ENCODE measurements at places on chromosomes 4 and X. TPM values are rescaled to one million over a fixed set of nuclear protein-coding genes. Genes with fewer than 3 reads are reported as not detected.

DNA sequence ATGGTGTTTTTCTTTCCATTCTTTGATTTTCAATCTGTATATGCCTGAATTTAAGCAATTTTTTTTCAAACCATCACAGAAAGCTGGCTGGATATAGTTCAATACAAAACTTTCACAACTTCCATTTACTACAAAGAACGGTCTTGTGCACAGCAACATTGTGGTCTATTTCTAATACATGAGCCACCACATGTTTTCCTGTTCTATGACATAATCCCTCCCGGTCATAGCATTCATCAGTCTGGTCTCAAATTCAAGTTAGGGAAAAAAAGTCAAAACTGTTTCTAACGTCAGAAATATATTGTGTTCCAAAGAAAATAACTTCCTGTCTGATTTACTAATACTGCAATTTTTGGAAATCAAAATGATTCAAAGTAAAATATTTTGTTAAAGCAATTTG lies 7.5 kb upstream of the CXCL6 start:
- DNase-seq: no peak

- no peak for DNase-seq
Observed at GRCh38 chrX:31547416-31547815, 475.6 kb upstream of the FTHL17 start.

- DNase-seq: no peak
Observed at GRCh38 chrX:17656035-17656418, 81.3 kb upstream of the SCML1 start.

PSAPL1 gene
- not detected for total RNA-seq

GRCh38 chr4:19693936-19694570 lies 557.7 kb upstream of the SLIT2 start:
- peak; percentile 20 for DNase-seq

- DNase-seq: no peak
Observed at GRCh38 chrX:320126-320783, 1.7 kb upstream of the GTPBP6 start.

MTMR8 gene
- 1.0 TPM for total RNA-seq

CXCL5 gene
- total RNA-seq: not detected

- DNase-seq: no peak
Observed at GRCh38 chr4:28287831-28288233, 1427.2 kb downstream of the STIM2 start.

DNA sequence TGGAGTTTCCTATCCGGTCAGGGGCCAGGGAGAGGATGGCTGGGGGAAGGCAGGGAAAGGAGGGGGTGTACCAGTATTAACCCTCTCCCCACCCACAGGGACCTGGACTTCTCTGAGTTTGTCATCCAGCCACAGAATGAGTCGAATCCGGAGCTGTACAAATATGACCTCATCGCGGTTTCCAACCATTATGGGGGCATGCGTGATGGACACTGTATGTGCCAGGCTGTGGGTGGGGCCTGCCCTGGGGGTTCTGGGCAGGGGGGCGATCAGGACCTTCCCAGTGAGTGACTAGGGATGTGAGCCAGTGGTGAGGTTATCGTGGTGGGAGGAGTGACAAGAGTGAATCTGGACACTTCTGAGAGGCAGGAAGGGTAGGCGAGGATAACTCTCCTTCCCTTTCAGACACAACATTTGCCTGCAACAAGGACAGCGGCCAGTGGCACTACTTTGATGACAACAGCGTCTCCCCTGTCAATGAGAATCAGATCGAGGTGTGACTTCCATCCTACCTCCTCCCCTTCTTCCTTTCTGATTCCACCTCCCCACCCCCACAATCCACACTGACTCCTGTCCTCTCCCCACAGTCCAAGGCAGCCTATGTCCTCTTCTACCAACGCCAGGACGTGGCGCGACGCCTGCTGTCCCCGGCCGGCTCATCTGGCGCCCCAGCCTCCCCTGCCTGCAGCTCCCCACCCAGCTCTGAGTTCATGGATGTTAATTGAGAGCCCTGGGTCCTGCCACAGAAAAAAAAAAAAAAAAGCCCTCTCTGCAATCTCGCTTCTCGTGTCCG lies 14.6 kb downstream of the USP11 start:
- DNase-seq: no peak

DNA sequence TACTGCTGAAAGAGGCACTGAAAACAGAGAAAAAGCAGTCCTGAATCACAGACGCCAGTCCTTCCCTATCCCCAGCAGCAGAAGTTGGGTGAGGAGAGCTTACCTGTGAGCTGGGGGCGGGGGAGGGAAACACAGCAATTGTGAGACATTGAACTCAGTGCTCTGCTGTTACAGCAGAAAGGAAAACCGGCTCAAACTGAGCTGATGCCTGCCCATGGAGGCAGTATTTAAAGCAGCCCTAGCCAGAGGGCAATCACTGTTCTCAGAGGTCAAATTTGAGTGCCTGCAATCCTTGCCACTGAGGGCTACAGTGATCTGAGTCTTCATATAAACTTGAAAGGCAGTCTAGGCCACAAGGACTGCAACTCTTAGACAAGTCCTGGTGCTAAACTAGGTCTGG lies 220.7 kb downstream of the GRXCR1 start:
- DNase-seq: no peak

GRCh38 chr4:57042711-57043169 lies 64.0 kb downstream of the POLR2B start:
- DNase-seq: peak; percentile 45

DNA sequence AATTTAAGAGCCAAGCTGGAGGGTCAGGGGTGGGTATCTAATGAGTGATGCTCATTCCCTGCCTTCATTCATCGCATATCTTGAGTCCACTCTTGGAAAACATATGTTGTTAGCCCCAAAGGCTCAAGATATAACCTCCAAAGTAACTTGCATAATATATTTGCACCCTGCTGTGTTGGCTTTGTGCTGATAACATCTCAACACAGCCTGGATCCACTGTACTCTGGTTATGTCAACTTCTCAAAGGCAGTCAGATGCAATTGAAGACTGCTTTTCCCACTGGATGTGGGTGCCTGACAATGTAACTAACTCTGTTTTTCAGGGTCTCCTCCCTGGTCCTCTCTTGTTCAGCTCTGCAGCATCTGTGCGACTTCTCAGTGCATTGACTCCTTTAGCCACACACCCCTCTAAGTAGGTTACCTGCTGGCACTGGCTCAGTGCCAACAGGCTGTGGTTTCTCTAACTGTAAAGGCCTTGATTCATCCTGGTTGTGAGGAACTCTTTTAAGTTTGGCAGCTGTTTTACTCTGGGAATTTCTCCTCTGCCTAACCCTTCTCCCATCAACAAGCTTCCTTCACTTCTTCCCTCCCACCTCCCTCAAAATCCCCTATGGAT lies 28.1 kb downstream of the SLC16A2 start:
- no peak for DNase-seq

GRCh38 chr4:4871573-4872313 lies 12.3 kb downstream of the MSX1 start:
- DNase-seq: no peak

DNA sequence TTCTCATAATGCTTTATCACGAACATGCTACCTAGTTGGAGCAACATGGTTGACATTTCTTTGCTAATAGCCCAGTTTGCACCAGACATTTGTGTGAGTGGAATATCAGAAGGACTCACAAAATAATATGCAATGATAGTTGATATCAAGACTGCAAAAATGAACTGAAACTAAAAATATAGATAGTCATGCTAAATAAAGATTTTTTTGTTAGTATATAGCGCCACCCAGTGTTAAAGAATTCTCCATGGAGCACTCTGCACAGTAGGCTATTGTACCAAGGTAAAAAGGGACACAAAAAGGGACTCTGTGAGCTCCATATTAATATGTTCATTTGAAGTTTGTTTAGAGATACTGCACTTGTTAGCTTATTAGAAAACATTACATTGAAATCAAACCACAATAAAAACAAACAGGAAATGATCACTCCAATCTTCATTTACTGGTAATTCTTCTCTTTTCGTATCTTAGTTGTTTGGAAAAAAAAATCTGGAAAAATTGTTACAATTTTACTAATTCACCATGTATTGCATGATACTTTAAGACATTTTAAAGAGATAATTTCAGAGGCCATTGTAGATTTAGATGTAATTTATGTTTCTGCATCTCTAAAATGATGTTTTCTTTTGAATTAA lies 1509.6 kb downstream of the ADGRL3 start:
- DNase-seq: no peak

GRCh38 chr4:53314252-53314651 lies 51.6 kb downstream of the SCFD2 start:
- no peak for DNase-seq

GRCh38 chrX:140766024-140766611 lies 56.6 kb downstream of the LINC00632 start:
- peak; percentile 34 for DNase-seq

RAI2 gene
- 36.8 TPM for total RNA-seq

INTS12 gene
- 58.2 TPM for total RNA-seq

DNA sequence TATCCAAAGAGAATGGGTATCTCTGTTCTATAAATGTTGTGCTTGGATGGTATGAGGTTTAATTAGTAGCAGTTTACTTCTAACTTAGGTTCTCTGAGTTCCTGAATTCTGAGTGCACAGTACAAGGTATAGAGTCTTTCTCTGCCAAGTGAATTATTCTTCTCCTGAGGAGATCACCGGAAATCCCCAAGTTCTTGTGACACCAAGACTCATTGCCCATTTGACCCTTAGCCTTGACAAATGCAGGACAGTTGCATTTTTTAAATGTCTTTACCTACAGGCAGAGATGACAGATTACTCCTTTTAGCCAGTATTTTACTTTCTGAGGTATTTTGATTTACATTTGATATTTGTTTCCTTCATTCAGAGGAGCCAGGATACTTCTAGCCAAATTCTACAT lies 72.9 kb downstream of the MAOA start:
- DNase-seq: no peak

POU4F2 gene
- total RNA-seq: not detected

DNA sequence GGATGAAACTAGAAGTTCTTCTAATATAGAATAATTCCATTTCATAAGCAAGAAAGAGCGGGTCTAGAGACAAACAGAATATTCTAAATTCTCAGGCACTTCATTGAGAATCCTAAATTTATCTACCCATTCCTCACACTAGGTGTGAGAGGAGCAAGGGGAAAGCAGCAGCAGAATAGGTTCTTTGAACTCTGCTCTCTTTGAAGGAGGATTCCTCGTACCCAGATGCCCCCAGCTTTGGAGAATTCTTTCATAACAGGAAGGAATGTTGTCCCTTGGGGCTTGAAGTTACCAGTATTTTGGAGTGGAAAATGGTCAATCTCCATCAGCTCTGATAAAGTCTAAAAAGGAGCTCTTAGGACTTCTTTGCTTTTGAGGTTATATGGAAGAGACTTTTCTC lies 59.7 kb upstream of the RASGEF1B start:
- no peak for DNase-seq

- DNase-seq: no peak
Observed at GRCh38 chrX:20620306-20620705, 353.6 kb upstream of the RPS6KA3 start.

SYP gene
- not detected for total RNA-seq

- no peak for DNase-seq
Observed at GRCh38 chrX:13194291-13195103, 125.4 kb downstream of the ATXN3L start.

GRCh38 chr4:186167605-186168004 lies 23.8 kb upstream of the CYP4V2 start:
- DNase-seq: no peak

RIPPLY1 gene
- total RNA-seq: not detected

DNA sequence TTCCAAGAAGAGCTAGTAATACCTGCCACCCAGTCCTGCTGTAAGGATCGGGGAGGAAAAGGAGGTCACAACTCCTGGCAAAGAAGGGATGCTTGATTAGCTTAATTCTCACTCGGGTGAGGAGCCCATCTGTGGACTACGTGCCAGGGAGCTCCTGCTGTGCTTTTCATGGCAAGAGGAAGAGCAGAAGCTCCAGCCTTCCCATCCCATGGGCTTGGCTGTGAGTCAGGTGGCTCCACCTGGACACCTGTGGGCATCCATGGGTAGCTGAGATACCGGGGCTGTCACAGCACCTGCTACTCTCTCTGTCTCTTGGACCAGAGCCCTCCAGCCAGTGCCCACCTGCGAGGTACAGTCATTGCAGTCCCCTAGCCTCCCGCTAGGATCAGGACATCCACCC lies 18.0 kb downstream of the CLNK start:
- no peak for DNase-seq

C4orf51 gene
- not detected for total RNA-seq

- no peak for DNase-seq
Observed at GRCh38 chr4:17066236-17066635, 167.8 kb upstream of the LDB2 start.

ZDHHC15 gene
- total RNA-seq: 2.0 TPM

DNA sequence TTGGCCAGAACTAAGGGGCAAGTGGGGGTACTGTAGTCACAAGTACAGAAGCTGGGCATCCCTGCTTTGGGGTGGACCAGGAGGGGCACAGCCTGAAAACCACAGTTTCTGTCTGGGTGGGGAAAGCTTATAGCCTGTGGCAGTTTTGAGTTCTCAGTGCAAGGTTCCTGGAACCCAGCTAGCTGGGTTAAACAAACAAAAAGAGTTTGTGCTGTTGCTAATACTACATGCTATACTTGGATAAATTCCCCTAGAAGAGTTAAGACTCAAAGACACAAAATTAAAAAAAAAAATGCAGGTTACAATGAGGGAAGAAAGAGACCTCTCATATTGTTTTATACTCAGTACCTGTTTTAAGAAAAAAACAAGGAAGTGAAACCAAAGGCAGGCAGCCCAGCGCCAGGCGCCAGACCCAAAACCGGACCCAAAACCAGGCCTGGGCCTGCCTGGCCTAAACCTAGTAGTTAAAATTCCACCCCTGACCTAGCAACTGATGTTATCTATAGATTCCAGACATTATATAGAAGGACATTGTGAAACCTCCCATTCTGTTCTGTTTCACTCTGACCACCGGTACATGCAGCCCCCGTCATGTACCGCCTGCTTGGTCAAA lies 50.8 kb downstream of the SLC2A9 start:
- DNase-seq: no peak

RAB40AL gene
- 2.9 TPM for total RNA-seq

DNA sequence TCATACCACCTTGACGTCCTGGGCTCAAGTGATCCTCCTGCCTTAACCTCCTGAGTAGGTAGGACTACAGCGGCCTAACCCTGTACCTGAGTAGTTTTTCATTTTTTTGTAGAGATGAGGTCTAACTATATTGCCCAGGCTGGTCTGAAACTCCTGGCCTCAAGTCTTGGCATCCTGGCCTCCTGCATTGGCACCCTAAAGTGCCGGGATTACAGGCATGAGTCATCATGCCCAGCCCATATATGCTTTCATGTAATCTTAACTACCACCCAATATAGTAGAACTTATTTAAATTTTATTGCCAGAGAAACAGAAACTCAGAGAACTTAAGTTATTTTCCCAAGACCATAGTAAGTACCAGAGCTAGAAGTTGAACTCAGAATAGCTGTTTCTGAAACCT lies 27.1 kb downstream of the AFM start:
- DNase-seq: no peak

DNA sequence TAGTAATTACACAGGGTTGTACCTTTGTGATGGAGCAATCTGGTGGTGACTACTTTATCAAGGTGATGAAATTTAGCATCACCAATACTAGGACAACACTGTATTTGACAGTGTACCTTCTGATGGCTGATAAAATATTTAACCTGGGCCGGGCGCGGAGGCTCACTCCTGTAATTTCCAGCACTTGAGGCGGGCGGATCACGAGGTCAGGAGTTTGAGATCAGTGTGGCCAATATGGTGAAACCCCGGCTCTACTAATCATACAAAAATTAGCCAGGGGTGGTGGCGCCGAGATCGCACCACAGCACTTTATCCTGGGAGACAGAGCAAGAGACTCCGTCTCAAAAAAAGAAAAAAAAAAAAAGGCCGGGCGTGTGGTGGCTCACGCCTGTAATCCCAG lies 1.9 kb upstream of the TAF1 start:
- DNase-seq: no peak

- no peak for DNase-seq
Observed at GRCh38 chr4:14070289-14070880, 442.9 kb upstream of the BOD1L1 start.

- DNase-seq: peak; percentile 20
Observed at GRCh38 chr4:80112236-80112635, 39.2 kb upstream of the ANTXR2 start.

All from uterus (tissue), 4 donors.